ENCODE measurements at places on chromosomes 11 and 22. TPM values are rescaled to one million over a fixed set of nuclear protein-coding genes. Genes with fewer than 3 reads are reported as not detected.

Gene PRAME
- total RNA-seq = 5.1 TPM

Gene B3GAT3
- total RNA-seq = 32.7 TPM

Gene DRD4
- total RNA-seq = 1.3 TPM

Gene DDIAS
- 14.1 TPM for total RNA-seq

- no peak for DNase-seq
Measured at GRCh38 chr11:123264431-123264780, 69.4 kb upstream of the CLMP start.

GRCh38 chr11:111539426-111540113 lies 950 bp upstream of the LAYN start:
- no peak for DNase-seq

GRCh38 chr11:65129649-65130441 lies 4.5 kb downstream of the SYVN1 start:
- DNase-seq = no peak

DNA sequence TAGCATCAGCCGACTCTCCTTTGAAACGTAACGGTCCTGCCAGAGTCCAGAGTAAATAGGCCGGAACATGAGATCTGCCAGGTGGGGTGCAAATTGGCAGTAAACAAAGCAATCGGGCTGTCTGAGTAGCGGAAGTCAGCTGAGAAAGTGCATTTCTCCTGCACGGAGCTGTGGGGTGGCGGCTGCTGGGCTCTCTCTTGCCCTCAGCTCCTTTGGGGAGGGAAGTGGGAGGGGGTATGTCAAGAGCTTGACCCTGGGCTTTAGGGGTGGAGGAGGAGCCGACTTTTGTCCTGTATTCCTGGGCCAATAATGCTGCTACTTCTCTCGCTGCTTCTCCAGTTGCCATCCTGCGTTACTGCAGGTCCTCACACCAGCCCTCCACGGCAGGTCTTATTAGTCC lies 11.6 kb downstream of the GRIK4 start:
- no peak for DNase-seq

GRCh38 chr11:34327804-34328631 lies 29.8 kb downstream of the ABTB2 start:
- no peak for DNase-seq

Data from Calu3 (cell line).